Kasumi-1 (cell line): ENCODE measurements at places on chromosomes 1 and 21.
A peak's percentile ranks its signal among the peaks of the same experiment; 100 is the strongest.

- DNase-seq = peak; percentile 7
Observed at GRCh38 chr1:222326006-222326709, 221.7 kb downstream of the HHIPL2 start.

DNA sequence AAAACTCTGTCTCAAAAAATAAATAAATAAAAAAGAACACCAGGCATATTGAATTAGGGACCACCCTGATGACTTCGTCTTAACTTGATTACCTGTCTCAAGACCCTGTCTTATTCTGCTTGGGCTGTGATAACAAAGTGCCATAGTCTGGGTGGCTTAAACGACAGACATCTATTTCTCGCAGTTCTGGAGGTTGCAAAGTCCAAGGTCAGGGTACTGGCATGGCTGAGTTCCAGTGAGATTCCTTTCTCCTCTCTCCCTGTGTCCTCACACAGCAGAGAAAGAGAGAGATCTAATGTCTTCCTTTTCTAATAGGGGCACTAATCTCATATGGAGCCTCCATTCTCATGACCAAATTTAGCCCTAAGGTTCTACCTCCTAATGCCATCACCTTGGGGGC lies 145.6 kb downstream of the HUNK start:
- no peak for DNase-seq

DNA sequence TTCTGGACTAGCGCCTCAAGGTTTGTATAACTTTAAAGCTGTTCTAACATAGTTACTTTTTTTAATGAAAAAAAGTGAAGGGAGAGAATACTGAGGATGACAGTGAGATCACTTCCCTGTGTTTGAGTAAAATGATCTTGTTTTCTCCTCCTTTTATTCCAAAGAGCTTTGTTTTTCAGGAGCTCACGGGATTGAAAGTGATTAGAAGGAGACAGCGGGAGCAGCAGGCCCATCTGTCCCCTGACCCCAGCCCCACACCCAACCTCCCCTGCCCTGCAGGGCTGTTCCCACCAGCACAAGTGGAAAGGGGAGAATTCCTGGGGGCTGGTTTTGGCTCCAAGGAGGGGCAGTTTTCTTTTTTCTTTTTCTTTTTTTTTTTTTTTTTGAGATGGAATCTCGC lies 2.1 kb upstream of the DNMT3L start:
- DNase-seq = no peak

GRCh38 chr1:229066591-229066990 lies 204.3 kb upstream of the RAB4A start:
- DNase-seq = no peak

DNA sequence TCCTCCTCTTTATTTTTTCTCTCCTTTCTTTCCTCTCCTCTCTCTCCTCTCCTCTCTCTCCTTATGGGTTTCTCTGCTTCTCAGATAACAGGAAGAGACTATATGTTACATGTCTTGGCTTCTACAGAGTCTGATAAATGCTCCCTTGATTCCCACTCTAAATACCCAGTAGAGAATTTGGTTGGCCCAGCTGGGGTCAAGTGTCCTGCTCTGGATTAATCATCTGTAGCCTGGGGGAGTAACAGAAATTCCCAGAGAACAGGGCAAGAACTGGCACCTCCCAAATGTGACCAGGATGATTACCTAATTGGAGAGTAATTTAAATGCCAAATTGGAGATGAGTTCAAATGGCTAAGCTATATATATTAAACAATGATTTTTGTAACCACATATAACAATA lies 146.1 kb upstream of the LMO4 start:
- no peak for DNase-seq

DNA sequence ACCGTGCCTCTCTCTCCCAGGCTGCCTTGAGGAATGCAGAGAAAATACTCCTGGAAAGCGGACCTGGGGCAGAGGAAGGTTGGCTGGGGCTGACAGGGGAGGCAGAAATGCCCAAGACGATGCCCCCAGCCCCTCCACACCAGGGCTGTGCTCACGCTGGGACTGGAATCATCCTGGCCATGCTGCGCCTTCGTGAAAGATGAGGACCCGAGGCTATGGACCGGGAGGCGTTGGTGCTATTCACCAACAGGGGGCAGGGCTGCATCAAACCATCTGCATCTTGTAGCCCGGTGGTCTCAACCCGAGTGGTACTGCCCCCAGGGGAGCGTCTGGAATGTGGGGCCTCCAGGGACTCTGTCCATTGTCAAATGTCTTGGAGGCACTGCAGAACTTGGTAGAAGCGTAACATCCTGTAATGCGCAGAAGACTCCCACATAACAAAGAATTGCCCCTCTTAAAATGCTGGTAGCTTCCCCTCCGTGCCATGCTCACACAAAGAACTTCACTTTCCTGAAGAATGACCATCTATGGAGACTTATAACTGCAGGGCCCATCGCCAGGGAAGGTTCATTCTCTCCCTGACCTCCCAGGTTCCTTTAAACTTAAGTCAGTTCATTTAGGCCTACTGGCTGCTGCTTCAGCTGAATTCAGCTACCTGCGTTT lies 251.2 kb downstream of the RRAGC start:
- peak; percentile 2 for DNase-seq

GRCh38 chr1:155218854-155219591 lies 10.5 kb downstream of the MTX1 start:
- peak; percentile 34 for DNase-seq

GRCh38 chr1:36864823-36865601 lies 169.3 kb downstream of the GRIK3 start:
- no peak for DNase-seq

DNA sequence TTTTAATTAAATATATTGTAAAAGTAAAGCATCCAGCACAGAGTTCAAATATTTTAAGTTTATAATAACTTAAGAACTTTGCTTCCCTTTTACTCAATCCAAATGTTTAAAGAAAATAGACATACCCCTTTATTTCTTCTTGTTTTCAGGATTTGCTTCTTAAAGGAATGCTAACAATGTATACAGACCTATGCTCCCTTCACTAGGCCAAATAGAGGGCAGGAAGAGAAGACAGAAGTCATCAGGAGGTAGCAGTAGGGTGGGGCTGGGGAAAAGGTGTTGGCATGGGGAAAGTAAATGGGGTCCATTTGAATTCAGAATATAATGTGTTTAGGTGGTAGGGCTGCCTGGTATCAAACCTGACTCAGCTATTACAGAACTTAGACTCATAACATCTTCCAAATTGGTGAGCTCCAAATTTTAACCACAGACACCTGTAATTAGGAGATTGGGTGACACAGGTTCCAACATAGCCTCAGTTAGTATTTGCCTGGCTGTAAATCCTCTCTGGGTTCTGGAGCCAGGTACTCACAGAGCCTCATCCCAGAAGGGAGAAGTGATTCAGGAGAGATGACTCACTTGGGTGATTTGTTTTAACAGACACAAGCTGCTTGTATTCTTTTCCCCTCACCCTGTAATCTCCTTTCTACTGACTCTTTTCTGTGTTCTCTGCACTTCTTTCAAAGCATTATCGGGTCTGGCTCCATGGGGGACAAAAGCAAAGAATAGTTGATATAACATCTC lies 60.1 kb upstream of the DUSP10 start:
- DNase-seq = no peak

DNA sequence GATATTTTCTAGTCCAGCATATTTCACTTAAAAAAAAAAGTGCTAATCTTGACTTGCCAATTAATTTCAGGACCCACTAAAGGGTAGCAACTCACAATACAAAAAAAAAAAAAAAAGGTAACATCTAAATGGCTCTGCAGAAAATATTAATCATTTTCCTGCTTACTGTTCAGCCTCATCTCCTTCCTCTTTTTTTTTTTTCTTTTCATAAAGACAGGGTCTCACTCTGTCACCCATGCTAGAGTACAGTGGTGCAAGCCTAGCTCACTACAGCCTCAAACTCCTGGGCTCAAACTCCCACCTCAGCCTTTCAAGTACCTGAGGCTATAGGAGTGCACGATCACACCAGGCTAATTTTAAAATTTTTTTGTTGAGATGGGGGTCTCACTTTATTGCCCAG lies 30.4 kb downstream of the TTC13 start:
- no peak for DNase-seq

DNA sequence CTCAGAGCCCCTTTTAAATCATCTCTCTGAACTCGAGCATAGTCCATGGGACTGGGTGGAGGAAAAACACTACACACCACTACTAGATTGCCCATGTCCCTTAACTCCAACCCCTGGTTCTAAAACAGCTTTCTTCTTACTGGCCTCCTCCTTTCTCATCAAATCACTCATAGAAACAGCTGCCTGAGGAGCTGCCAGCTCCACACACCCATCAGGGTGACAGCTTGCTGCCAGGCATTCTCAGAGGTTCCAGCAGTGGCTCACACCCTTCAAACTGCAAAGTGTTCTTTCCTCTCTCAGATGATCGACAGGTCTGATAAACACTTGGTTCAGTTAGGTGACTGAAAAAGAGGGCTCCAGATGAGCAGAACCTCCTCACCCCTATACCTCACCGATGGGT lies 543.0 kb upstream of the PLXNA2 start:
- DNase-seq = no peak

GRCh38 chr1:184032930-184033418 lies 4.6 kb downstream of the COLGALT2 start:
- no peak for DNase-seq

DNA sequence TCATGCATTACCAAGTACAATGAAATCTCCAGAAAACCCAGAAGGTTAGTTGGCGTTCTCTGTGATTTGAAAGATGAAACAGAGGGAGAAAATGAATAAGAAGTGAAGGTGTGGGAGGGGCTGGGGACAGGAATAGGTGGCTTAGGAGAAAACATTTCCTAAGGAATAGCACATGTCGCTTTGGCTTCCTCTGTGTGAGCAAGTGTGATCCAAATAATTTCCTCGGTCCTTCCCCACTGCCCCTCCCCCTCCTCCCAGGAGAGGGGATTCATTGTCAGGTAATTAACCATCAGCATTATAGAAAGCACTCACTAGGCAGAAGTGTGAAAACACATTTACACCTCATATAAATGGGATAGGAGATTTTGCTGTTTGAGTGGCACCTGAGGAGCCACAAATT lies 105.5 kb downstream of the NUF2 start:
- no peak for DNase-seq

GRCh38 chr1:26938004-26938658 lies 16.6 kb downstream of the NUDC start:
- DNase-seq = no peak

- no peak for DNase-seq
Observed at GRCh38 chr21:31707499-31707898, 24.4 kb downstream of the SCAF4 start.

DNA sequence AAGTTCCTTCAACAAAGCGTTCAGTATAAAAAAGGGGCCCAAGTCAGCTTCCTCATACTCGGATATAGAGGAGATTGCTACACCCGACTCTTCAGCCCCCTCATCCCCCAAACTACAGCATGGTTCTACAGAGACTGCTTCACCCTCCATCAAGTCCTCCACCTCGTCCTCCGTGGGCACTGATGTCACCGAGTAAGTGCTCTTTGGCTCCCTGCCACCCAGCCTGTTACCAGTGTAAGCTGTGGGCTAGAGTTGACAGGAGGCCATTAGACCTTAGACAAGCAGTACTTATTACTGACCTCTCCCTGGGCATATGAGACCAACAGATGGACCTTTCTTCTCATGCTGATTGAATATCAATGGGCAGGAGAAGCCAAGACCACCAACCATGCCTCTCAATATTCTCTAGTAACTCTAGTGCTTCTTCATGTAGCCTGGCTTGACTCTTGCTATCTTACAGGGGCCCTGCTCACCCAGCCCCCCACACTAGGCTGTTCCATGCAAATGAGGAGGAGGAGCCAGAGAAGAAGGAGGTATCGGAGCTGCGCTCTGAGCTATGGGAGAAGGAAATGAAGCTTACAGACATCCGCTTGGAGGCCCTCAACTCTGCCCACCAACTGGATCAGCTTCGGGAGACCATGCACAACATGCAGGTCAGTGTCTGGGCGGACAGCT lies 20.9 kb upstream of the IPO9 start:
- DNase-seq = no peak

DNA sequence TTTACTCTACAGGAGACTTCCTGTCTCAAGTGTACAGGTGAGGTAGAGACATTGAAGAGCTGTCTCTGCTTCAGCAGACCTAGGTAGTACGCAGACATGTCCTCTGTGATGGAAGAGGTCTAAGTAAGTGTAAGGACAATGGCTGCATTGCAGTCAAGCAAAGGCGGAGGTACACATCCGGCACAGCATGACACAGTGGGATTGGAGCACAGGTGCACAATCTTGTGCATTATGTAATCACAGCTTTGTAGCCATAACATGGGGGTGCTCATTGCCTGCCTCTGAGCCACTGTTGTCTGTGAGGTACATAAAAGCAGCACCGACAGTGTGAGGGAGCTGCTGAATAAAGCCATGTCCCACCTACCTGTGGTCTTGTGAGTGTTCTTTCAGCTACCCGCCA lies 66.4 kb upstream of the CCDC190 start:
- no peak for DNase-seq
